Stimulated activated CD4-positive, alpha-beta T cell treated with anti-CD3 and anti-CD28 coated beads, Interleukin-1b, Interleukin-23, amount 100 ng/mL, for 1 hour (primary cell): ENCODE measurements at places on chromosomes 4 and X.

DNA sequence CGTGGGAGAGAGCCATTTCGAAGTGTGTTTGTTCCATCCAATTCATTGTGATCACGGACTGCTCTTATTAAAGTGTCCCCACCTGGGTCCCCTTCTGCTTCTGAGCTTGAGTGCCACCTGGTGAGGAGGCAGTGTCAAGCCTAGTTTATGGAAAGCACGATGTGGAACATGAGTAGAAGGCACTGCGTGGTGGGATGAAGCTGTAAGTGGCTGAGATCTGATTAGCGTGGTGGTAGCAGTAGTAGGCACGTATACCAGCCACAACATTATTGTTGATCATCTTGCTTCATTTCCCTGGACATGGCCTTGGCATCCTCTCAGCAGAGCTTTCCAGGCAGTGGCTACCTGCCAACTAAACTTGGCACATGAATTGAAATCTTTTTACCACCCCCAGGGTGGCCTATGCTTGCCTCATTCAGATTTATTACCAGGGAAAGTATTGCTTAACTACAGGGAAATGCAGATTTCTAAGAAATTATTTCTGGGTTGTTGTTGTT lies 46.4 kb downstream of the GPAT3 start:
- DNase-seq: no peak

GRCh38 chrX:110146521-110146920 lies 143.6 kb downstream of the TMEM164 start:
- DNase-seq: no peak

GRCh38 chrX:110022599-110023448 lies 19.9 kb downstream of the TMEM164 start:
- no peak for DNase-seq

- no peak for DNase-seq
These were observed 34.9 kb upstream of the ANXA10 start for GRCh38 chr4:168057412-168057811.

DNA sequence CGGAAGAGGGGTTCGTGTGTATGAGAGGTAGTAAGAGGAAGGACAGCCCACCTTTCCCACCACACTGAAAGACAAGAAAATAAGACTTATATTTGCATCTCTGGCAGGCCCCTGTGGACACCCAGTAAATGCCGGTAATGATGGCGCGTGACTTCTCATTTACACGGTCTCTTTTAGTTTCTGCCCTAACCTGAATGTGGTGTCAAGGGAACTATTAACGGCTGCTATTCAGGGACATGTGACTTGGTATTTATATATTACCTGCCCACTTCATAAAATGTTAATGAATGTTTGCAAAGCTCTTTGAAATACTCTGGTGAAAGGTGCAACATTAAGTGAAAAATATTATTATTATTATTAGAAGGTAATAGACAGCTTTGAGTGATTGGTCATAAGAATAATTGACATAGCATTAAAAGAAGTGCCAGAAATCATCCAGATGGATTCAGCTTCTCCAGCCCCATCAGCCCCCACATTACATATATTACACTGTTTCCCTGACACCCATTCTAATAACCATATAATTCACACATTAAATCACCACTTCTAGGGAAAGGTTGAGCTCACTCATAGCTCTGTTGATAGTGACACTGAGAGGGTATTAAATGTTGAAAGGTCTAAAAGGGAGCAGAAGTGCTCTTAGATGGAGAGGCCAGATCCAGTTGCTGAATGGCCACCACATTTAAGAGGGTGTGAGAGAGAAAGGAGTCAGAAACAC lies 83.0 kb upstream of the BEND4 start:
- no peak for DNase-seq

- peak; percentile 4 for DNase-seq
These were observed 155.8 kb downstream of the ANTXR2 start for GRCh38 chr4:79917246-79917645.

DNA sequence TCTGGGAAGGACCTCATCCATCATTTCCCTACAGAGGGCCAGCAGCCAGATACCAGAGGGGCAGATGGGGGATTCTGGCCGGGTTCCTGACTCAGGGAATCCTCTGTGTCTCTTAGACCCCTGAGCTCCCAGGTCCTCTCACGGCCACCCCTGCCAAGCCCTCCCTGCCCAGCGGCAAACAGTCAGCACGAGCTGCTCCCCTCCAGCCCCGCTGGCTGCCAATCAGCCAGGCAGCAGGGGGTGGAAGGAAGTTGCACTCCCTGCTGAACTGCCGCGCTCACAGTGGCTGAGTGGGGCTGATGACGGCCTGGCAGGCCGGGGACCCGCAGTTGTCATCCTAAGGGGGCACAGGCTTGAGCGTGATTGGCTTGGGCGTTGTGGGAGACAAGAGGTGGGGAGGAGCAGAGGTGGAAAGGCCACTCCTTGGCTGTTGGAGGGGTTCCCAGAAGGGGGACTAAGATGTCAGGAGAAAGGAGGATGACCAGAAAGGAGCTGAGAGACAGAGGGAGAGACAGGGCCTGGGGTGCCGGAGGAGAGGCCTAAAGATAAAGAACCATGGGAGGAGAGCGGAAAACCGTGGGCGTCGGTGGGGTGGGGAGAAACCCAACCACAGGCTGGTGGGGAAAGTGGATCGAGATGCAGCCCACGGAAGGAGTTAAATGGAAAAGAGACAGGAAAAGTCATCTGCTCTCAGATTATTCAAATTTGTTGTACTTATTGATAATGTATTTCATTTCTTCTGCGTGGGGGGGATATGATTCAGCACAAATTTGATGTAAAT lies 4.4 kb upstream of the CCDC149 start:
- DNase-seq: no peak

GRCh38 chrX:13248867-13249486 lies 70.9 kb downstream of the ATXN3L start:
- no peak for DNase-seq

- no peak for DNase-seq
These were observed 69.4 kb downstream of the TBC1D9 start for GRCh38 chr4:140686796-140687195.

- DNase-seq: no peak
These were observed 60.7 kb upstream of the NXF3 start for GRCh38 chrX:103153661-103154060.

- DNase-seq: no peak
These were observed 122.7 kb upstream of the JADE1 start for GRCh38 chr4:128686810-128687209.

- DNase-seq: no peak
These were observed at the start of gene FRAS1 for GRCh38 chr4:78057135-78057599. Gene FRAS1, plus strand, starts transcription at chr4:78057323. Its CDS starts 687 bp downstream, at chr4:78058010.

DNA sequence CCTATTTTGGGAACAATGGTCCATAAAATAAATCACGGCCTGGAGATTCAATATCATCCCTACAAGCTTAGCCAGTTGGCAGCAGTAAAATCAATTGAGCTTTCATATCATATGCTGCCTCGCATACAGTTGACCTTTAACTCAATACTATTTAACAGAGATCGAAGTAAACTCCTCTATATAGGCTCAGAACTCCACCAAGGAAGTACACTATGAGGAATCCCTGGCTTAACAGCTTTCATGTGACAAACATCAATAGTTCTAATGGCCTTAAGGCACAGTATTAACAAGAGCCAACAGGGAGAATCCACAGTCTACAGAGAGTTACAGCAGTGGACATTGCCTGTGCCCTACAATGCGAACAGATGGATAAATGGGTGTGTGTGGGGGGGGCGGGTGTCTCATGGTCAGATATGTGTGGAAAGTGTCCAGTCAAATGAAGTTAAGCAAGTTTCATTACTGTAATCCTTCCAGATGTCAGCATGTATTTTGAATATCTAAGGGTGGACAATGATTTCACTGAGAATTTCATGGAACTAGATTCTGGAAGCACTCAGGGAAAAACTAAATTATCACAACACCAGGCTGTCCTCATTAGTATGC lies 98.2 kb upstream of the FAM9B start:
- no peak for DNase-seq

DNA sequence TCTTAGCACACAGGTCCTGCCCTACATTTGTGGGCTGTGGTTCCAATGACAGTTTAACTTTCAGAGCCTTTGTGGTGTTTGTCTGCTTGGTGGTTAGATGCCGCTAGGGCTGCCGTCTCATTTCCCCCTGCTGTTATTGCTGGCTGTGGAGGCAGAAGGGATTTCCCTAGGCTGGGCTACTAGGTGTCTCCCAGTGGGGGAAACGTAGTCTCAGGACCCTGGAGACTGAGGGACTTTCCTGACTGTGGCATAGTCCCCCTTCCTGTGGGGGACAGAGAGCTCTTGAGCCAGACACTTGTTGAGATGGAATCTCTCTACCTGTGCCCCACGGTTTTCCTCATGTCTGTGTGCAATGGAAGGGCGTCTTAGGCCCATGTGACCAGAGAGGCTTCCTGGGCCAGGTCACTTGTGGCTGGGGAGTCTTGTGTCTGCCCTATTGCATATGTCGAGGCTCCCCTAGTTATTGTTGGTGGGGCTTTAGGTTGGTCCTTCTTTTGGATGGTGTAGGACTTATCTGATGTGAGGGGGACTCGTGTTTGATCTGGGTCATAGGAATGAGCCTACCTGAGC lies 68.2 kb downstream of the ARHGAP10 start:
- no peak for DNase-seq

DNA sequence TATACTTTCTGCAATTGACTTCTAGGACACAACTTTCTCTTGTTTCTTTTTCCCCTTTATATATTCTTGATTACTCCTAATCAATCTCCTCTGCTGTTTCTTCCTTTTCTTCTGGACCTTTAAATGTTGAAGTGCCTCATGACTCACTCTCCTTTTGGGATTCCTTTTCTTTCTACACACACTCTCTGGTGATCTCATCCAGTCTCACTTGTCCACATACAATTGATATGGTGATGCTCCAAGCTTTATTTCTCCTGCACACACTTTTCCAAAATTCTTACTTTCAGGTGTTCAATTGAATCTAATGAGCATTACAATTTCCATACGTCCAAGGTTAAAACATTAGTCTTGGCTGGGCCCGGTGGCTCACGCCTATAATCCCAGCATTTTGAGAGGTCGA lies 794.8 kb upstream of the EPHA5 start:
- DNase-seq: no peak

DNA sequence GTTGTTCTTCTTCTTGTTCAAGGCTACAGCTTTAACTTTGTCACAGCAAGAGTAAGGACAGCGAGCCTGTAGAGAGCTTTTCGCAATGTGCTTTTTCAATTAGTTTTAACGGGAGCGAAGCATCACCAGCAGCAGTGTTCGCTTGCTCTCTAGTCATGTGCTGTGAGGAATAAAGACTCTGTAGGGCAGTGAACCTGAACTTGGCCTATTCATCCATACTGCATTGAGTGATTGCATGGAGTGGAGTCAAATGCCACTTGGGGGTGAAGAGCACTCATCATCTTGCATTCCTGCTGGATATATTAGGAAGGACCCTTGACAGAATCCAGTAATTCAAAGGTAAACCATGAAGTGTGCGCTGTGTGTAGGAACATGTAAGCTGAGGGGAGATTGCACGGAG lies 240.0 kb downstream of the FRMPD4 start:
- DNase-seq: no peak

DNA sequence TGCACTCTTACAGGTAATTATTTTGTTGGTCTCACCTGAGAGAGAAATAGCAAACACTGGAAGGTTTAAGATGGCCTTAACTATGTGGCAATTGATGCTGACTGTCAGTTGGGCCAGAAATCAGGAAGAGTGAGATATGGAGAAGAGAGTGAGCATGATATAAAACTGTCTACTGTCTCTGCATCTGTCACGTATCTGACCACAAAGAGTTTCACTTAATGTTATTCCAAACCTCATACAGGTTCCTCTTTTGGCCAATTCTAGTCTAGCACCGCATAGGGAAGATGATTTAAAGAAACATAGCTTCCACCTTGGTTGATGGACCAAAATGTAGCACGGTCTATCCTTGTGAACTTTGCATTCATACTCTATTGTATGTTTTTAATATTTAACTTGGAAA lies 381.0 kb upstream of the BOD1L1 start:
- DNase-seq: no peak

- DNase-seq: no peak
These were observed 130.8 kb downstream of the ANAPC10 start for GRCh38 chr4:144967161-144967560.
